IMR-90 (cell line): ENCODE measurements at places on chromosomes 2 and 18. TPM values are rescaled to one million over a fixed set of nuclear protein-coding genes. Genes with fewer than 3 reads are reported as not detected.

NBAS gene
- total RNA-seq = 88.9 and 105 TPM in 2 replicates

VPS4B gene
- 31.5 and 41.1 TPM in 2 replicates for total RNA-seq

FASTKD2 gene
- total RNA-seq = 50.4 and 70.3 TPM in 2 replicates

NCKAP1 gene
- 160 and 188 TPM in 2 replicates for total RNA-seq

SOX11 gene
- total RNA-seq = 2.2 and 4.7 TPM in 2 replicates

VIT gene
- total RNA-seq = under 0.01 TPM in 1 of 2 replicates, not detected in the other

CNDP1 gene
- total RNA-seq = not detected in 2 replicates

ALLC gene
- total RNA-seq = not detected in 2 replicates

GRCh38 chr18:79873449-79874110, 75.8 kb downstream of the KCNG2 start:
- DNase-seq = no peak

GRCh38 chr18:22523481-22523880, 105.8 kb upstream of the CTAGE1 start:
- DNase-seq = no peak

DNA sequence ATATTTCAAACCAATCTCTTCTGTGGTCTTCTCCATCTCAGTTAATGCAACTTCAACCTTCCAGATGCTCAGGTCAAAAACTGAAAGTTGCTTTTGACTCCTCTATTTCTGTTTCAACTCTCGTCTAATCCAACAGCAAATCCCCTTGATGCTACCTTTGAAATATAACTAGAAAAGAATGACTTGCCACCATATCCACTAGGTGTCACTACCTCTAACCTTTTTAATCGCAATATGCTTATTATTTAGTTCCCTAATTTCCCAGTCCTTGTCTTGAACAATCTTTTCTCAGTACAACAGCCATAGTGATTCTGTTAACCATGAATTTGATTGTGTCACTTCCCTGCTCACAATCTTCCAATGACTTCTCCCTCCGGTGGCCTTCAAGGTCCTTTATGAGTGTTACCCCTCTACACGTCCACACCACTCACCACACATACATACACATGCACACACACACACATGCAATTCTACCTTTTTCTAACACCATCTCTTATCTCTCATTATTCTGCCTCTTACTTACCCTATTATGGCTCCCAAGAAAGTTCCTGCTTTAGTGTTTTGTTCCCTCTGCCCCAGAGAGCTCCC, 245.5 kb upstream of the KCNJ3 start:
- no peak for DNase-seq

GRCh38 chr2:130261970-130262760, 63.9 kb upstream of the TUBA3E start:
- peak; percentile 6 for DNase-seq

DNA sequence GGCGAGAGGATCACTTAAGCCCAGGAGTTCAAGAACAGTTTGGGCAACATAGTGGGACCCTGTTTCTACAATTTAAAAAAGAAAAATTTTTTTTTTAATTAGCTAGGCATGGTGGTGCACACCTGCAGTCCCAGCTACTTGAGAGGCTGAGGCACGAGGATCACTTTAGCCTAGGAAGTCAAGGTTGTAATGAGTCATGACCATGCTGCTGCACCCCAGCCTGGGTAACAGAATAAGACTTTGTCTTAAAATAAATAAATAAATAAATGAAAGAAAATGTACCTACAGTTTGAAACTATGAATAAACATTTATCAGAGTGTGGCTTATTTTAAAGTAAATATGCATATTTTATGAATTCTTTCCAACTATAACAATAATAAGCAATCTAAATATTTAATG, 16.7 kb downstream of the PDE1A start:
- peak; percentile 53 for DNase-seq

DNA sequence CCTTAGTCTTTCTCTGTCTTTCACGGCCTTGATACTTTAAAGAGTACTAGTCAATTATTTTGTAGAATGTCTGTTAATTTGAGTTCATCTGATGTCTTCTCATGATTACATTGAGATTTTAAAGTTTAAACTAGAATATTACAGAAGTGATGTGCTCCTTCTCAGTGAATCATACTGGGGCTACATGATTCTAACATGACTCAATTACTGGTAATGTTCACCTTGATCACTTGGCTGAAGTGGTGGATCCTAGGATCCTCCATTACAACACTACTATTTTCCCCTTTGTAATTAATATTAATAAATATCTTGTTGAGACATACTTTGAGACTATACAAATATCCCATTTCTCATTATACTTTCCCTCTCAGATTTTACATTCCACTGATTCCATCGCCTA, 148.5 kb downstream of the CAMKMT start:
- peak; percentile 2 for DNase-seq

DNA sequence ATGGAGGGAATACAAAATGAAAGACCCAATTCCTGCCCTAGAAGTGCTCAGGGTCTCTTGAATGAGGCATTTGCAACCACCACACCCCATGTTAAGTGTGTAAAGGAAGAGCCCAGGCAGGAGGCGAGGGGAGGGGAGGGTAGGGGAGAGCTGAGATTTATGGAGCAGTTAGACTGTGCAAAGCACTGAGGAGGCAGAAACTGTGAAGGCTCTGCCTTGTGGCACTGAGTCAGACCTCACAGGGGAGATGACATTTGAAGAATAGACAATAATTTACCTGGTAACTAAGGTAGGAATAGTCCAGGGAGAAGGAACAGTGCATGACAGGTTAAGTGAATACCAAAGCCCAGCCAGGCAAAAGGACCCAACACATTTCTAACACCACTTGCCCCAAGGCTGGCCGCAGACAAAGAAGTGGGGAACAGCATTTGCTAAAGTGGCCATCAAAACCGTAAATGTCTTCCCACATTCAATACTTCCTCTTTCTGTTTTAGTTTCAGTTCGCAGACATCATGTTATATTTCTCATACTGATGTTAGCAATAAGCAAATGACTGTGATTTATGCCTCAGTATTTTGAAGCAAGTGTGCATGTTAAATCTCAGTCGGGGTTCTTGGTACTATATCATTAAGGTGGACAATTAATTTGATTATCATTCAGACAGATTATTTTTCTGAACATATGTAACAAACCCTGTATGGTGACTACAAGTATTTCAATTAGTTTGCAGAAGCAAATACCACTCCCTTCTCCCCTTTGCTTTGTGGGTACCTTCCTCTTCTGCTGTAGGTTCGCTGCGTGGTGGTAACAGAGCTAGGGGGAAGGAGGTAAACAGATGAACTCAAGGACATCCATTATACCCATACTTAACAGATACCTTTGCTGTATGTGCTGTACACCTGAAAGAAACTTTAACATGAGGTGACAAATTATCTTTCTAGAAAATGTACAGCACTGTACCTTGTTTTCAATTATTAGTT, 27.5 kb downstream of the CDH20 start:
- no peak for DNase-seq

GRCh38 chr2:241456546-241456945, 51.8 kb downstream of the STK25 start:
- DNase-seq = no peak
